Activated CD4-positive, alpha-beta memory T cell treated with anti-CD3 and anti-CD28 coated beads, Interleukin-2, amount 10 ng/mL, durations not matched to agents 7 days and 5 days (primary cell): ENCODE measurements at places on chromosomes 5 and 9.

GRCh38 chr9:106722051-106722753 is 140.8 kb upstream of the ZNF462 start:
- DNase-seq = no peak

GRCh38 chr5:8474569-8474930 is 605.6 kb downstream of the MTRR start:
- DNase-seq = no peak

DNA sequence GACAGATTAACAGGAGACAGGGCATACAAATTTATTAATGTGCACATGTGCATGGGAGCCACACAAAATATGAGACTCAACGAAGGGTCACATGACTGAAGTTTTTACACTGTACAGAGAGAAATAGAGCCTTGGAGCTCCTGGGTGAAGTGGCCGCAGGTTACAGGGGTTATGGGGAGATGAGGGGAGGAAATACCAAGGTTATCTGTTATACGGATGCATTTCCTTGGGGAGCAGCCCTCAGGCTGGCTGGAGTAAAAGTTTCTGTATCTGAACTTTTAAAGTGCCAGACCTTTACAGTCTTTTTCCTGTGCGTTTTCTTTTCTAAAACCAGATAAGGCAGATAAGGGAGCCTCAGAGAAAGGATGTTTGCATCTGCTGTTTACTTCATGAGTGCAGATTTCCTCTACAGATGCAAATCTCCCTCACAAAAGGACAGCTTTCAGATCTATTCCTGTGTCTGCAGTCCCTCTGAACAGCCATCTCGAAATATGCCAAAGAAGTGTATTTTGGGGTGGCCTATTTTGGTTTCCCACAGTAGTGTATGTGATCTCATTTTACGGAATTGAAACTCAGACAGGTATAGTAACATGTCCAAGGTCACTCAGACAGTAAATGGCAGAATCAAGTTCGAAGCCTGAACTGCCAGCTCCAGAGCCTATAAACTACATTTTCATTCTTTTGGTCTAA is 139.3 kb upstream of the FBXL17 start:
- no peak for DNase-seq

DNA sequence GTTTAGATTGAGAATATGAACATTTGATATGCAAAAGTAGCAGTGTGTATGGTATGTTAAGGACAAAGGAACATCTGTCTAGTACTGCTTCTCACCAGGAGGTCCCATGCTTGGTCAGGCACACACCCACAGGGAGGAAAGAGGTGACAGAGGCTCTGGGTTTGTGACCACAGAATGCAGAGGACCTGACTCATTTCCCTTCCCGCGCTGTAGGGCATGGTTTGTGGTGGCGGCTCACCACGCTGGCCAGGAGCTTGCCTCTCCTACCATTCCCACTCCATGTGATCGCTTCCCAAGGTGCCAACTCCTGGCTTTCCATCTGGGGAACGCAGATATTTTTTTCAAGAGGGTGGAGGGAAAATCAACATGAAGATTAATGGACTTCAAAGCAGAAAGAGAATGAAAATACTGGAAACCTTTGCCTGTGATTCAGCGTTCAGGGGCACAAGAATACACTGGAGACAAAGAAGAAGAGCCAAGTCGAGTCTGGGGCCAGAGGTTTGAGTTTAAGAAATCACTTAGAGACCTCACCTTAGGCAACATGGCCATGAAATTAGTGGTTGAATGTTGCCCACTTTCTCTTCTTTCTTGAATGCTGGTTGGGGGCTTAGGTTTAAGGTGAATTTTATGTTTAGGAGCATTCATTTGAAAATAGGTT is 477.8 kb downstream of the CCDC171 start:
- peak; percentile 23 for DNase-seq
